Posterior vena cava (tissue), 2 donors: ENCODE measurements at places on chromosomes 5 and 9. TPM values are rescaled to one million over a fixed set of nuclear protein-coding genes. Genes with fewer than 3 reads are reported as not detected.

Gene PCDHB13
- total RNA-seq = 3.9 TPM

Gene WNT8A
- total RNA-seq = not detected

Gene ARID3C
- total RNA-seq = not detected

Gene TRIM36
- 0.57 TPM for total RNA-seq

Gene LCNL1
- total RNA-seq = 2.4 TPM
